ENCODE measurements at places on chromosomes 11 and 22. TPM values are rescaled to one million over a fixed set of nuclear protein-coding genes. Genes with fewer than 3 reads are reported as not detected.

Gene FIBIN
- polyA plus RNA-seq, result 6.0 TPM

Gene DEUP1
- polyA plus RNA-seq, result not detected

Gene UBE4A
- 2.4 TPM for polyA plus RNA-seq

Gene C11orf24
- 40.6 TPM for polyA plus RNA-seq

Gene CHST1
- polyA plus RNA-seq, result 1.2 TPM
